ENCODE measurements at places on chromosomes 1 and 21.

DNA sequence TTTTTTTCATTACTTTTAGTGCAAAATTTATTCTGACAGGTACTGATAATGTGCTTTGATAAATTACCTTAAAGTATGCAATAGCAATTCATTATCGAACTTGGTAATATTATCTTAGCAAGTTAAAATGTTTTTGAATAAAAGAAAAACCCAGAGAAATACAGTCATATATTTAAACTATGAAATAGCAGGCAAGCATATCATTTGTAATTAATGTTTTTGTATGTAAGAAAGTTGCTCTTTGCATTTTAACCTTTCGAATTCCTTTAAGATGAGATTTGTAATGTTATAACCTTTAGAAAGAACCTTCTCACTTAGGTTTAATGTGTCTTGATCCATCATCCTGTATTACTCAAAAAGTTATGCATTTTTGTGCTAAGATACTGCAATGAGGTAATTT, 585.6 kb downstream of the PTBP2 start:
- no peak for DNase-seq

DNA sequence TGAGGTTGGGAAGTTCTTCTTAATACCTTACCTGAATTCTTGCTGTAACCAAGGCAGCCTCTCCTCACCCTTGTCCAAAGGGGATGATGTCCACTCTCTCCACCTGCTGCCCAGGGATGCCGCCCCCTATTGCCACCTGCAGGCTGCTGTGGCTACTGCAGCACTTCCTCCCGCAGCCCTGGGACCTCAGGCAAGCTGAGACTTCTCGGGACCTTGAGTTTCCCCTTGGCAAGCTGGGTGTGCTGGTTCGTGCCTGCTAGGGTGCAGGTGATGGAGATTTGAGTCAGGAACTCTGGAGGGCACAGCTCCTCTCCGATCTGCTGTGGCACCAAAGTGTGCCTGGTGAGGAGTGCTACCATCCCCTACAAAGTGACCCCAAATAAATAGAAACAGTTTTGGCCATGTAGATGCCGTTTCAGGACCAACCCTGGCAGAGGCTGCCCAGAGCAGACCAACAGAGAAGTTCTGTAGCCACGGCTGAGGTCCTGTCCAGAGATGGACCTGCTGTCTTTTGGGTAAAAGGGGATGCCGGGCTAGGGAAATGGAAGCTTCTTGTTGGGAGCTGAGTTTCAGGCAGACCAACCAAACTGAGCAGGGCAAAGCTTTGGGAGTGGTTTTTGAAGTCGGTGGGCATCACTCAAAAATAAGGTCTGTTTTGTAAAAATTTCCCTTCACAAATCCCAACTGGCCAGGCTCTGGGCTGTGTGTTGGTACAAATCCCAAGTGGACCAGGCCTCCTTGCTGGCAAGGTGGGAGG, 31.7 kb downstream of the RUNX3 start:
- no peak for DNase-seq

- no peak for DNase-seq
Observed at GRCh38 chr1:12343823-12344487, 114.1 kb downstream of the VPS13D start.

- DNase-seq = no peak
Observed at GRCh38 chr1:72568113-72568512, 285.8 kb upstream of the NEGR1 start.

GRCh38 chr1:226938903-226939437, 1.1 kb upstream of the COQ8A start:
- DNase-seq = no peak

- no peak for DNase-seq
Observed at GRCh38 chr1:41799723-41800122, 119.0 kb downstream of the HIVEP3 start.

DNA sequence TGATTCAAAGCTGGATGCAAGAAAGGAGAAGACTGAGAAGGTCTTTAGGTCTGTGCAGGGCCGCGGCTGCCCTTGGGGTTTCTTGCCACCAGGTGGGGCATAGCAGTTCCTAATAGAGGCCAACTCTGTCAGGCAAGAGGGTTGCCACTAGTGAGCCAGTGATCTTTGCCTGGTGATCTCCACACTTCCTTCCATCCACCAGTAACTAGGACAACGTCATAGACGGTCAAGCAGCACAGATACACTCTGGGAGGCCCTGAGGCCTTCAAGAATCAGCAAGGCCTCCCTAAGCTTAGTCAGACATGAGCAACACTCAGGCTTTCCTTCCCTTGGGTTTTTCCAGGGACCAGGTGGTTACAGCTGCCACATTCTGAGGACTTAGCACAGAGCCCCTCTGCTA, 32.9 kb upstream of the ATP2B4 start:
- DNase-seq = no peak

DNA sequence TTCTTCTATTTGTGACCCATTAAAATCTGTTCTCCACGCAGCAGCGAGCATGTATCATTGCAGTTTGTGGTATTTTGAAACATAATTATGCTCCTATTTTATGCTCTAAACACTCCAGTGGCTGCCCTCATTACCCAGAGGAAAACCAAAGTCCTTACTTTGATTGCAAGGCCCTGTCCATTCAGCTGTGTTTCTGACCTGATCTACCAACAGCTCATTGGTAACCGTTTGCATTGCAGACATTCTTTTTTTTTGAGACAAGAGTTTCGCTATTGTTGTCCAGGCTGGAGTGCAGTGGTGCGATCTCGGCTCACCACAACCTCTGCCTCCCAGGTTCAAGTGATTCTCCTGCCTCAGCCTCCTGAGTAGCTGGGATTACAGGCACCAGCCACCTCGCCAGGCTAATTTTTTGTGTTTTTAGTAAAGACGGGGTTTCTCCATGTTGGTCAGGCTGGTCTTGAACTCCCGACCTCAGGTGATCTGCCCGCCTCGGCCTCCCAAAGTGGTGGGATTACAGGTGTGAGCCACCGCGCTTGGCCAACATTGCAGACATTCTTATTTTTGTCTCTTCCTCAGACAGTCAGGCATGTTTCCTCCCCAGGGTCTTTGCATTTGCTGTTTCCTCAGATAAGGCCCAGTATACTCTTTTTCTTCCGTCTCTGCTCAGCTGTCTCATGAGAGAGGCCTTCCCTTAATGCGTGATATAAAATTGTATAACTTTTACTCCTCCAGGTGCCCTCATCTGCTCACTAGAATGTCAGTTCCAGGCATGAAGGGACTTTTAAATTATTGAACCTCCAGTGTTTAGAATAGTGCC, 32.5 kb downstream of the THRAP3 start:
- no peak for DNase-seq

DNA sequence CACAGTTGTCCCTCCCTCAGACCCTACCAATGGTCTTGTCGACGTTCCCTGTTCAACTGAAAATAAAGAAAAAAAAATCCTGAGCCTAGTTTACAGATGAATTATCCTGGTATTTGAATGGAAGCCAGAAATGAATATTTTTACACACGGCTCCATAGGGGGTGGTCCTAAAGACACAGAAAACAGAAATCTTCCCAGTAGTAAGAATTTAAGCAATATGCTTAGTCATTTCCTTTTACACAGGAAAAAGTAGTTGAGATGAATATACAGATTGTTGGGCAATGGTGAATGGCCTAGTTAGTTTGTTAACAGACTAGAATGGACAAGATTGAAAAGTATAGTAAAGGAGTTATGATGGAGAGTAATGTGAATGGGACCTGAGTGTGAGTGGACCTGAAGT, 67.4 kb downstream of the RGS18 start:
- DNase-seq = no peak

DNA sequence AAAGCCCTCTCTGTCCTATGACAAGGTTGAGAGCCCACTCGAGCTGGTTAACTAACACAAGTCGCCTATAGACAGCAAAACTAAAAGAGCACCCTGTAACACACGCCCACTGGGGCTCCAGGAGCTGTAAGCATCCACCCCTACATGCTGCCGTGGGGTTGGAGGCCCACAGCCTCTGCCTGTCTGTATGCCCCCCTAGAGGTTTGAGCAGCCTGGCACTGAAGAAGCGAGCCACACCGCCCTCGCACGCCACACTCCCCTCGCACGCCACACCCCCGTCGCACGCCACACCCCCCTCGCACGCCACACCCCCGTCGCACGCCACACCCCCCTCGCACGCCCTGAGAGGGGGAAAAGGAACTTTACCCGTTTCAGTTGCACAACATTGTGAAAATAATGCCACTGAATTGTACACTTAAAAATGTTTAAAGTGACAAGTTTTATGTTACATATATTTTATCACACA, 13.2 kb upstream of the HMGCL start:
- DNase-seq = peak; percentile 5

DNA sequence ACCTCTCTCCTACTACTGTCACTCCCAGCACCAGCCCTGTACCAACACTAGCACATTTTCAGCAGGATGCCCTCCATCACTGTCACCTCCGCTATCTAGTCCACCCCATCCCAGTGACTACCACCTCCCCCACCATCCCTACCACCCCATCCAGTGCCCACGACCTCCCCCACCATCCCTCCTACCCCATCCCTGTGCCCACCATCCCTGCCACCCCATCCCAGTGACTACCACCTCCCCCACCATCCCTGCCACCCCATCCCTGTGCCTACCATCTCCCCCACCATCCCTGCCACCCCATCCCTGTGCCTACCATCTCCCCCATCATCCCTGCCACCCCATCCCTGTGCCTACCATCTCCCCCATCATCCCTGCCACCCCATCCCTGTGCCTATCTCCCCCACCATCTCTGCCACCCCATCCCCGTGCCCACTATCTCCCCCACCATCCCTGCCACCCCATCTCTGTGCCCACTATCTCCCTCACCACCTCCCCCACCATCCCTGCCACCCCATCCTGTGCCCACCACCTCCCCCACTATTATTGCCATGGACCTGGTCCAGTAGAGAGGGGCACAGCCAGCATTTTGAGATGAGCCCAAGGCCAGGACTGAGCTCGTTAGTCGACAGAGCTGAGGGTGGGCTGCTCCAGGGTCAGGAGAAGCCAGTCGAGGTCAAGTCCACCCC, 45.7 kb downstream of the DISP3 start:
- DNase-seq = no peak

- peak; percentile 52 for DNase-seq
Observed at GRCh38 chr1:22704440-22705067, 6.1 kb upstream of the EPHB2 start.

DNA sequence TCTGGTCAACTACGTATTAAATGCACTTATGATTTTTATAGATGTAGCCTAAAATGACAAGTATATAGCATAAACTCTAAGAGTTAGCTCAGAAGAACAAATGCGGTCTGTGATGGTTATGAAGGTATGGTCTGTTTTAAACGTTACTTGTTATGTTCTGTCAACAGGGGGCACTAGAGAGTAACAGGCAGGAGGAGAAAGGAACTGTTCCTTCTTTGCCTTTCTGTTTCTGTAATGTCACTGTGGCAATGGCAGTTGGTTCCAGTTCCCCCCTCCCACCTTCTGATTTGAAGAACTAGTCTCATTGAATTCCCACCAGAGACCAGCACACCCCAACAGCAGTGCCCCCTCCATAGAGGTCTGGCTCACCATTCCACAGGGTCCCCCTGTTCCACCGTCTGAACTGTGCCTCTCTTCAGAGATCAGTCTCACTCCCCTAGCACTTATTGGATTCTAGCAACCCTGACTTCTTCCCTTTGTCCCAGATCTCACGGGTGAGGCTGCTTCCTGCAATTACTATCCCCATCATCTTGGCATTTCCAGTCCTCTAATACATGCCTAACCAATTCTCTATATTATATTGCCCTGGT, 14.0 kb downstream of the KRTAP24-1 start:
- no peak for DNase-seq

- no peak for DNase-seq
Observed at GRCh38 chr1:56285554-56286402, 293.6 kb downstream of the PLPP3 start.

GRCh38 chr1:110542725-110543124, 23.8 kb upstream of the KCNA10 start:
- DNase-seq = peak; percentile 2

GRCh38 chr1:59150577-59151386, 146.1 kb upstream of the FGGY start:
- DNase-seq = peak; percentile 98

- no peak for DNase-seq
Observed at GRCh38 chr1:84795213-84795612, 97.8 kb downstream of the LPAR3 start.

DNA sequence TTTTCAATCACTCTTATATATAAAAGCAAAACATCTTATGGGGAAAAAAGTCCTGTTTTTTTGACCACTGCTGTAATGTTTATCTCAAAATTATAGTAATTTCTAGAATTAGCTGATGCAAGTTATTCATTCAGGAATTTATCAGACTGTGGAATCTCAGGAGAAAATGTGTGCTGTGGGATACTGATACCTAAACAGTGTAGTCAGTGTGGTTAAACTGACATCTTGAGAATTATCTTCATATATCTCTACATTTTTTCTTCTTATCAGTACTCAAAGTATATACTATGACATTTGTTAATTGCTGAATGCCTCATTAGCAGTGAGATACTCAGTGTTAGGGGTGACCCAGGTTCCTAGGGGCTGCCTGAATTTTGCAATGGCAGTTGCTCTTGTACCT, 839.3 kb downstream of the KCNT2 start:
- DNase-seq = no peak

- DNase-seq = no peak
Observed at GRCh38 chr1:228176024-228176395, 10.4 kb downstream of the IBA57 start.

DNA sequence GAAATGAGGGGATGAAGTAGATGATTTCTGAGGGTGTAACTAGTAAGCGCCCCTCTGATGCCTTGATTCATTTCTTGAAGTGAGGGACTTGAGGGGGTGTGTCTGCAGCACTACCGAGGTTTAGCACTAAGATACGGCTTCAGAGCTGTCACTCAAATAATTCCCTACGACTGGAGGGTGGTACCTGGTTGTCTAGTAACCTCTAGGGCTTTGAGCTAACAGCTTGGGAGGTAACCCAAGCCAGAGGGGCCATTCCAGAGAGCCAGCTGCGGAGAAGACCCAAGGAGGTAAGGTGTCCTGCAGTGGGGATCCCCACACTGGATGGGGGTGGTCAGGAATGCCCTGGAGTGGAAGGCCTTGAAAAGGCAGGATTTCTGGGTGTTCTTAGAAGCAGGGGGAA, at the start of gene TTC24:
Gene TTC24, plus strand, starts transcription at position 252 of the 400 bp plus-strand sequence. CDS start 1,642 bp downstream, outside the sequence.
- no peak for DNase-seq

DNA sequence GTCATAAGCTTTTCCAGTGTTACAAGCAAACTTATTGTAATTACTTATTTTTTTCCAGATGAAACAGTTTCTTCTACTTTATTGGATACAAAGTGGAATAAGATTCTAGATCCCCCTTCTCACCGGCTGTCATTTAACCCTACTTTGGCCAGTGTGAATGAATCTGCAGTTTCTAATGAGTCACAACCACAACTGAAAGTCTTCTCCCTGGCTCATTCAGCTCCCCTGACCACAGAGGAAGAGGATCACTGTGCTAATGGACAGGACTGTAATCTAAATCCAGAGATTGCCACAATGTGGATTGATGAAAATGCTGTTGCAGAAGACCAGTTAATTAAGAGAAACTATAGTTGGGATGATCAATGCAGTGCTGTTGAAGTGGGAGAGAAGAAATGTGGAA, 95.5 kb downstream of the ZFYVE9 start:
- DNase-seq = no peak
